Stimulated activated naive CD8-positive, alpha-beta T cell treated with anti-CD3 and anti-CD28 coated beads, Interleukin-15, Interleukin-2, amounts not matched to agents 100 U/mL and 50 U/mL, for 24 hours (primary cell): ENCODE measurements at places on chromosomes 2 and 18.

- DNase-seq: no peak
Observed at GRCh38 chr2:59654710-59655109, 898.7 kb downstream of the BCL11A start.

GRCh38 chr2:25160376-25160775 lies 8.0 kb downstream of the POMC start:
- DNase-seq: no peak

GRCh38 chr2:218010140-218010983 lies 7.6 kb upstream of the TNS1 start:
- DNase-seq: peak; percentile 41

DNA sequence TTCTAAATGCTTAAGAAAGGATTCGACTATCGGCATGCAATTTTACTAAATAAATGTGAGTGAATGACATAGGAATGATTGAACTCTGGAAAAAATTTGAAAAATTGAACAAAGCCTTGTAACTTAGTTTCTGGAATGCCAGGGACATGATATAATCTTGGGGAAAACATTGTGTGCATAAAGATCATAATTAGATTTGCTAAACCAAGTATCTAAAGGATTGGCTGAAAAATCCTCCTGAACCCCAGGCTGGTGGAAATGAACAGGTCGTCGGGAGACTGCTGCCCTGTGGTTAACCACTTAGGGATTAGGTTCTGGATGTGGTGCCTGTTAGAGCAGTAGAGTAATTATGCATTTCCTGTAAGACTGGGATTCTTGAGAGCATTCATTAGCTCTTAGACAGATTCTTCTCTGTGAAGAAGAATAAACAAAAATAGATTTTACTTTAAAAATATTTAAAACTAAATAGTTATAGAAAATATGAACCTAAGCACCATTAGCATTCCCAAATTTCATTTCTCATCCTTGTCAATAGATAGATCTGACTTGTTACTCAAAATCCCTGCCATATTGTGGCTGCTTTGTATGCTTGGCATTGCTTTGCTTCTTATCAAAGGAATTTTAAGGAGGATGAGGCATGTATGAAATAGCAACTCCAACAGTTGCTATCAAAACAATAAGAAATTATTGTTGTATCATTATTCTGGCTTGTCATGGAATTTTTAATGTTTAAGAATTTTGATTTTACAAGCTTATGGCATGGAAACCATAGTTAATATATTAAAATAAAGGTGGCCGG lies 55.9 kb downstream of the LYPD6B start:
- DNase-seq: no peak

- no peak for DNase-seq
Observed at GRCh38 chr2:68031542-68032160, 31.2 kb downstream of the C1D start.

DNA sequence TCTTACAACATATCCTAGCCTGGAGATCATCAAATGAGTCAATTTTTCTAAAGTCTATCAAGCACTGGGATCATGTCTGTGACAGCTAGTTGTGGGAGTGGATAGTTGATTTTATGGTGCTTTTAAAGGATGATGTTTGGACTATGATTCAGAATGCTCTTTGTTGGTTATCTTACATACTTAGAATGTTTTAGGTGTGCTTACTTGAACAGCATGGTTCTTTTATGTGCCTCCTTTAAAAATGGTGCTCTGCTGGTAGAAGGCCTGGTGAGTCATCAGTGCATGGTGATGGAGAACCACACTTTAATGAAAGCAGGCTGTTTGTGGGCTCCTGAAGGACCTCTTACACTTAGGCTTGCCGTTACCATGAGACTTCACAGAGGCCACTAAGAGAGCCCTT lies 682.7 kb upstream of the FANCL start:
- DNase-seq: no peak

GRCh38 chr2:215983581-215984351 lies 29.6 kb downstream of the MREG start:
- DNase-seq: no peak

GRCh38 chr18:2396162-2396505 lies 175.2 kb downstream of the METTL4 start:
- no peak for DNase-seq

DNA sequence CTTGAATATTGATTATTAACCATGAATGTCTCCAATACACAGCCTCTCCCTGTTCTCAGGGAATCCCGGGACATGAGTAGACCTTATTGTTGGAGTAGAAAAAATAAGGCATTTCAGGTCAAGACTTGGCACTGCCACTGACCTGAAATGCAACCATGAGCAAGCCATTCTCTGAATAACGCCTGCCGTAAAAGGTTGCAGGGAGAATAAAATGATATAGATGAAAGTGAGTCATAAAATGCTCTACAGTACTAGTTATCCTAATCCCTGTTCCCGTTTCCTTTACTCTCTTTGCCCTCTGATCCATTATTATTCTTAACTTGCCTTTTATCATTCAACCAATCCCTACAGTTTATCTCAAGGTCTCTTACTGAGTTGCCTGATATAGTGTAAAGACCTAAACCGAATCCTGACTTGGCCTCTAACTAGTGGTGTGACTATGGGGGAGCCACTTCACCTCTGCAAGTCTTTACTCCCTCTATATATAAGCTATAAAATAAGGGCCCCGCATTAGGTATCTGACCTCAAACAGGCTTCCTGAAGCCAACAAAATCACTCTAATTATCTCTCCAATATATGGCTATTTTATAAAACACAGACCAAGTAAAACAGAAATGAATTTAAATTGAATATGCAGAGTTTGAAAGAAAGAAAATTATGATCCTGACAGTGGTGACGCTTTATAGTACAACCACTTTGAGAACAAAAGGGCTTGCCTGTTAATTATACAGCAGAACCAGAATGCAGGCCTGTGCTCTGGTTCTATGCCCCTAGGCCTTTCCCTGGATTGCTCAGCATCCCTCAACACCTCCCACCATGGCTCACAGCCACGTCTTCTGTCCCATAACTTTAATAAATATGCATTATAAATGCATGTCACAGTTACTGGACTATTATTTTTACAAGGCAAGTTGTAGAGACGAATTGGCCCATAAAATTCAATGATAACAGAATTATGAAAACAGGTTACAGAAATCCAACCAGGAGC lies 183.1 kb downstream of the STK39 start:
- DNase-seq: no peak

DNA sequence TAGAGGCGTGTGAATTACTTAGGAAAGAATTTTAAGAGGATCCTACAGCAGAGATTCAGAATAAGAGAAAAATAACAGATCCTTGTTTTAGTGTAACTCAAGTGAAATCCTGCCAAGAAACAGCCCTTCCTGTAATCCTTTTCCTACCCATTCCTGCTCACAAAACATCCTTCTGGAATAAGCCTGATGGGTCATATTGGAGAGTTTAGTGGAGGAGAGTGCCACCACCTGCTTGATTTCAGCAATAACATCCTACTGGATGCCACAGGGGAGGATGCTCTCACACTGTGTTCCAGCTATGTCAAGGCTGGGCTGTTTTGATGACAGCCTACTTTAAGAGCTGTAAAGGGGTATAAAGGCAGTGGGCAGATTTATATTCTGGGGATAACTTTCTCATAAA lies 54.8 kb upstream of the CCDC178 start:
- no peak for DNase-seq

- no peak for DNase-seq
Observed at GRCh38 chr2:157760949-157761348, 115.2 kb downstream of the ACVR1 start.

GRCh38 chr18:47215554-47216138 lies 35.8 kb downstream of the SKOR2 start:
- DNase-seq: no peak
